ENCODE measurements at places on chromosomes 16 and 17.

DNA sequence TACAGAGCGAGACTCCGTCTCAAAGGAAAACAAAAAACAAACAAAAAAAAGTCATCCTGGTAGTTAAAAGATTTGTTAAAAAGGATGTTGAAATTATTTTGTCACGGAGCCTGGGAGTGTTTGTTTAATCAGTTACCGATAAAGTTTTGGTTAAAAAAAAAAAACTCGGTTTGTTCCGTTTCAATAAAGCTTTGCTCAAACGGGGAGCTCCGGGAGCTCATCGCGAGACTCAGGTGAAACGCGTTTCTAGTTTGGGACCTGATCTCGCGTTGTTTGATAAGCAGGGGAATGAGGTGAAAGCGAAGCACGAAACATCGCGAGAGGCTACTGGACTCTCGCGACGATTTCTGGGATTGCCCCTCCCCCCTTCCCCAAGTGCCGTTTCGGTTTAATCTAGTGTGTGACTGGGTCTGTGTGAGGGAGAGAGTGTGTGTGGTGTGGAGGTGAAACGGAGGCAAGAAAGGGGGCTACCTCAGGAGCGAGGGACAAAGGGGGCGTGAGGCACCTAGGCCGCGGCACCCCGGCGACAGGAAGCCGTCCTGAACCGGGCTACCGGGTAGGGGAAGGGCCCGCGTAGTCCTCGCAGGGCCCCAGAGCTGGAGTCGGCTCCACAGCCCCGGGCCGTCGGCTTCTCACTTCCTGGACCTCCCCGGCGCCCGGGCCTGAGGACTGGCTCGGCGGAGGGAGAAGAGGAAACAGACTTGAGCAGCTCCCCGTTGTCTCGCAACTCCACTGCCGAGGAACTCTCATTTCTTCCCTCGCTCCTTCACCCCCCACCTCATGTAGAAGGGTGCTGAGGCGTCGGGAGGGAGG, at the start of gene CDK12:
TSS of gene CDK12 (plus strand) at position 374 of the 813 bp plus-strand sequence. CDS start 586 bp downstream, outside the sequence.
- peak; percentile 99 for DNase-seq

GRCh38 chr17:55133583-55133982, 131.2 kb upstream of the HLF start:
- no peak for DNase-seq

- DNase-seq, result no peak
These were observed 78.8 kb downstream of the CES1 start for GRCh38 chr16:55754056-55754455.

GRCh38 chr17:72184805-72185204, 64.0 kb downstream of the SOX9 start:
- no peak for DNase-seq

DNA sequence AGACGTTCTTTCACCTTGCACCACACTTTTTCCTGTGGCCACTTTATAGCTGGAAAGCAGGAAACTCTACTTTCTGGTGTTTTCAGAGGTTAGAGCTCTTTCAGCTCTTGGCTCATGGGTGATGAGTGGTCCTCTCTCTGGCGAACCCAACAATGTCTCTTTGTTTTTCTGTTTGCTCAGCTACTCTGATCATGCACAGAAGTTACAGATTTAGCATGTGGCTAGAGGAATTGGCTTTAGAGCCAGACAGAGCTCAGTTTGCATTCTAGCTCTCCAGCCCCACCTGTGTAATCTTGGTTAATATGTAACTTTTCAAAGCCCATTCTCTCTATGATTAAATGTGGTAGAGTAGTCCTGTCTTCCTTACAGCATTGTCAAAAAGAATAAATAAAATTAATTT, 225.2 kb downstream of the HAPSTR1 start:
- DNase-seq, result no peak

DNA sequence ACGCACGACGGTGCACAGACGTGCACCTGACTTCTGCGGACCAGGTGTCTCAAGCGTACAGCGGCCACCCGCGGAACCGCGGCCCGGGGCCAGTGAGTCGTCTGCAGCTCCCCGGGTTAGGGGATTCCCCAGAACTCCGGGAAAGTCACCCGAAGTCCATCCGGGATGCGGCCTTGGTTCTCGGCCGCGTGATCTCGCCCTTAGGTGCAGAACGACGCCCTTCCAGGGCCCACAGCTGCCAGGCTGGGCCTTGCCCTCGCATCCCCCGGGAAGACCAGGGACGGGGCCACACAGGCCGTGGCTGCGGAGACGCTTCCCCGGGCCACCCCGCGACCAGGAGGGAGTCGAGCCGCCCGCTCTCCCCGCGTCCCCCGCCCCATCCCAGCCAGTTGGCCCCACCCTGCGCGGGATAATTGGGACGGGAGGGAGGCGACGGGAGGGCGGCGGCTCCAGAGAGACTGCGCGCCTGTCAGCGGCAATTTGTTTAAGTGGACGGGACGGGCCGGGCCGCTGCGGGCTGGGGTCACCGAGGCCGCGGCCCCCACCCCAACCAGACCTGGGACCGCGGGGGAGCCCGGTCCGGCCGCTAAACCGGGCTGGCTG, 3.6 kb upstream of the TBX2 start:
- no peak for DNase-seq

DNA sequence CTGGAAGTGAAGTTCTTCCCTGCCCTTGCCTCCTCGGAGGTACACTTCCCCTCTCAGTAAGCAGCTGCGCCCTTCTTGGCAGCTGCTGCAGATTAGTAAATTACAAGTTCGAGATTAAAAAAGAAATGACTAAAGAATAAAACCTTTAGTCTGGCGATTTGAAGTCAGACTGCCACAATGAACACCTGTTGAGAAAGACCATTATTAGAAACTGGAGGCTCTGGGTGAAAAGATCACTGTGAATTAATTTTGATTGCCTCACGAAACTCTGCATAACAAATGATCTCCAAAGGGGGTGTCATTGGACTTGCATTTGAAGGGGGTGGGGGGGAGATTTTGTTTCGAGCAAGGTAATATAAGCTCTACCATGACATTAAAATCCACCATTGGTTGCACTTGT, 39.3 kb downstream of the SALL1 start:
- no peak for DNase-seq

- DNase-seq, result no peak
These were observed 23.1 kb downstream of the CDK5RAP3 start for GRCh38 chr17:47993964-47994363.

- no peak for DNase-seq
These were observed 2.2 kb upstream of the BAHCC1 start for GRCh38 chr17:81392909-81393654.

GRCh38 chr16:30005341-30006094, 5.3 kb downstream of the DOC2A start:
- no peak for DNase-seq

- DNase-seq, result peak; percentile 87
These were observed 36.8 kb downstream of the NLRC5 start for GRCh38 chr16:57025941-57026777.

GRCh38 chr16:85642762-85643358, 29.7 kb downstream of the GSE1 start:
- peak; percentile 26 for DNase-seq

DNA sequence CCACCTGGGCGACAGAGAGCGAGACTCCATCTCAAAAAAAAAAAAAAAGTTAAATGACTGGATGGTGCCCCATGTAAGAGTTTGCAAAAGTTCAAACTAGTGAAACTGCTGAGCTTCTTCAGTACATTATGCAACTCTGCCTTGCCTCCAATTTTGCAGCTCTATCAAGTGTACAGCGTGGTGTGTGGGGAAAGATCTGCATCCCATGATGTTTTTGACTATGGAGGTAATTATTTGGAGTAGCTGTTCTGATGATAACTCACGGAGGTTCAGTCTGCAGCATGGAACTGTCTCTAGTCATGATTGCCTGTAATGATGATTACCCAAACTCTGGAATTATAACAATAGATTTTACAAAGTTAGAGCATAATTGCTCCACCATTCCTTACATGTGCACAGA, 149.6 kb downstream of the PITPNC1 start:
- DNase-seq, result no peak

GRCh38 chr16:9567666-9568065, 476.2 kb downstream of the HAPSTR1 start:
- DNase-seq, result no peak

GRCh38 chr17:68734187-68734900, 133.2 kb upstream of the FAM20A start:
- DNase-seq, result no peak

DNA sequence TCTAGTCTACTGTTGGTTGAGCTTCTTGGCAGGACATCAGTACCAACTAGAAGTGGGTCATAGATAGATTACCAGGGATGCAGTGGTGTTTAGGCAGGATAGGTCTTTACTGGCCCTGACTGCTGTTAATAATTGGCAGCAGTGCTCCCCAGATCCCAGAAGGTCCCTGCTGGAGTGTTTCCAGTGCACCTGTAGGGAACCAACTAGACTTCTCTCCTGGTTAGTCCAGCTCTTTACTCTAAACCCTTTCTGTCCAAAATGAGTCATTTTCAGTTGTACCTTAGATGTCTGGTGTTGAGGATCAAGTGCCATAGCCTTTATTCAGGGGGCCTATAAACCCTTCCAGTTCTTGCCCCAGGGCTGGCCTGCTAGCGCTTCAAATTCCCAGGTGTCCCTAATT, 8.7 kb downstream of the POLR2C start:
- DNase-seq, result no peak

GRCh38 chr16:10408824-10409381, 23.0 kb downstream of the ATF7IP2 start:
- no peak for DNase-seq

- peak; percentile 51 for DNase-seq
These were observed at the start of gene SEZ6L2 for GRCh38 chr16:29899516-29900101. SEZ6L2 (minus strand) TSS chr16:29899550; CDS start chr16:29899019, 531 bp downstream.

DNA sequence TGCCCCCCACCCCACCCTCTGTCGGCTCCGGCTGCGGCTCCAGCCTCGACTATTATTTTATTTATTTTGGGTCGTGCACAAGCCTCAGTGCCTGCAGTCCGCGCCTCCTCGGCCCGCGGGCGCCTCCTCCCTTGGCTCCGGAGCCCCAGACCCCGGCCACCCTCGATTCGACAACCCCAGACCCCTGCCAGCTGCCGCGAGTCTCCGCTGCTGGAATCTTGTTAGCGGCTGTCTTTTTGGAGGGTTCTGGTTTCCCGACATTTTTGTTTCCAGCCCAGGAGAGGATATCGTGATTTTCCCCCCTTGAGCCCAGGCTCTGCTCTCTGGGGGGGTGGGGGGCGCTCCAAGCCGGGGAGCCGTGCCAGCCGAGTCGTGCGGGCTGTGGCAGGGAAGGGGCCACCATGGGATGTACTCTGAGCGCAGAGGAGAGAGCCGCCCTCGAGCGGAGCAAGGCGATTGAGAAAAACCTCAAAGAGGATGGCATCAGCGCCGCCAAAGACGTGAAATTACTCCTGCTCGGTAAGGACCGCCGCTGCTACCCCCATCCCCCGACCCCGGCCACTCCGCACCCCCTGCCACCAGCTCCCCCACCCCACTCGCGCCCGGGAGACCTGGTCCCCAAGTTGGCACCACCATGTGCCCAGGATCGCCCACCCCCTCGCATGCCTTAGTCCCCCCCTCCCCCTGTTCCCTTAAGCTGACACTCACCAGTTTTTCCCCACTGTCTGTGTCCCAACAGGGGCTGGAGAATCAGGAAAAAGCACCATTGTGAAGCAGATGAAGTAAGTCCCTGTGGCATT, 746 bp downstream of the GNAO1 start:
- no peak for DNase-seq

DNA sequence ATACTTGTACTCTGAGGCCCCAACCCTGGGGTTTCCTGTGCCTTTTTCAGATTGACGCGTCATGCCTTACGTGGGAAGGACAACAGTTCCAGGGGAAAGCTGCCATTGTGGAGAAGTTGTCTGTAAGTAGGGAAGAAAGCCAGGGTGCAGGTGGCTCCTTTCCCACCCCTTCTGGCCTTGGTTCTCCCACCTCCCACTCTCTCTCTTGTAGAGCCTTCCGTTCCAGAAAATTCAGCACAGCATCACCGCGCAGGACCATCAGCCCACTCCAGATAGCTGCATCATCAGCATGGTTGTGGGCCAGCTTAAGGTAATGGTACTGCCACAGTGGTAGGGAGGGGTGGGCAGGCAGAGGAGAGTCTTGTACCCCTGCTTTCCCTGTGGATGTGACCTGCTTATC, 4.6 kb upstream of the EDC4 start:
- no peak for DNase-seq

GRCh38 chr17:72362376-72363088, 241.7 kb downstream of the SOX9 start:
- DNase-seq, result no peak

GRCh38 chr17:7282752-7283321, 1.3 kb downstream of the SLC2A4 start:
- DNase-seq, result peak; percentile 49

GRCh38 chr17:78364436-78365281, 4.8 kb upstream of the SOCS3 start:
- DNase-seq, result peak; percentile 84

GRCh38 chr16:15404792-15405191, 9.2 kb downstream of the MPV17L start:
- DNase-seq, result no peak

DNA sequence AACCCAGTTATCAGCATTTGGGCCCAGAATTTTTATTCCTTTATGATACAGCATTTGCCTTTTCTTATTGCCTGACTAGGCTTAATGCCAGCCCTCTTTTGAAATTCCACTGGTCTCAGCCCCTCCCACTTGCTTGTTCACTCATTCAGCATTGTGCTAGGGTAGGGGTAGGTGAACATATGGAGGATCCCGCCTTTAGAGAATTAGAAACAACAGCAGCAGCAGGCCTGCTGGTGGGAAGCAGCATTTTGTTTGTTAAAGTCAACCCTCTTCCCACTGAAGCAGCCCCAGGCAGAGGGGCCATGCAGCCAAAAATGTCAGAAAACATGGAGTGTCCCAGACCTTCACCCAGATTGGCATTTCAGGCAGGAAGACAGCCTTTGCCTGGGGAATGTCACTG, 1355.2 kb downstream of the CDH8 start:
- no peak for DNase-seq

DNA sequence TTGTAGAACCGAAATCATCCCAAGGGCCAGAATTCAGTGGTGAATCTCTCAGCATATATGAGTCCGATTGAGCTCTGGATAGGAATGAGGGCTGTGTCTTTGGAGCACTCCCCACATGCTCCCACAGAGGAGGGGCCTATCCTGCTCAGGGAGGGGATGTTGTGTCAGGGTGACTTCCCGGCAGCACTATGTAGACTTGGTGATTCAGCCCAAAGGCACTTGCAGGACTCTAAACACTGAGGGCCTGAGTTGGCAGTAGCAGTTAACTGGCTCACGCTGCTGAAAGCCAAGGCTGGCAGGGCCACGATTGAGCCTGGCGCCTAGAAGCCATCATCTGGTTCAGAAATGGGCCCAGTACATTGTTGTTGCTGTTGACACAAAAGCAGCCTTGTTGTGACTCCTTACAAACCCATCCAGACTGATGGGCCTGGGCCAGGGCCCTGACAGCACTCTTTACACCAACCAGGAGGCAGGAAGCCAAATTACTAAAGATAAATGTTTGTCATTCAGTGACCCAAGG, 31.9 kb downstream of the NMT1 start:
- no peak for DNase-seq

GRCh38 chr16:1950047-1950446, 4.4 kb downstream of the RPL3L start:
- no peak for DNase-seq

GRCh38 chr17:44981221-44981968, 13.3 kb upstream of the C1QL1 start:
- DNase-seq, result no peak

Measured in hematopoietic multipotent progenitor cell (in vitro differentiated cells).